ENCODE measurements at places on chromosomes 7 and 10.

DNA sequence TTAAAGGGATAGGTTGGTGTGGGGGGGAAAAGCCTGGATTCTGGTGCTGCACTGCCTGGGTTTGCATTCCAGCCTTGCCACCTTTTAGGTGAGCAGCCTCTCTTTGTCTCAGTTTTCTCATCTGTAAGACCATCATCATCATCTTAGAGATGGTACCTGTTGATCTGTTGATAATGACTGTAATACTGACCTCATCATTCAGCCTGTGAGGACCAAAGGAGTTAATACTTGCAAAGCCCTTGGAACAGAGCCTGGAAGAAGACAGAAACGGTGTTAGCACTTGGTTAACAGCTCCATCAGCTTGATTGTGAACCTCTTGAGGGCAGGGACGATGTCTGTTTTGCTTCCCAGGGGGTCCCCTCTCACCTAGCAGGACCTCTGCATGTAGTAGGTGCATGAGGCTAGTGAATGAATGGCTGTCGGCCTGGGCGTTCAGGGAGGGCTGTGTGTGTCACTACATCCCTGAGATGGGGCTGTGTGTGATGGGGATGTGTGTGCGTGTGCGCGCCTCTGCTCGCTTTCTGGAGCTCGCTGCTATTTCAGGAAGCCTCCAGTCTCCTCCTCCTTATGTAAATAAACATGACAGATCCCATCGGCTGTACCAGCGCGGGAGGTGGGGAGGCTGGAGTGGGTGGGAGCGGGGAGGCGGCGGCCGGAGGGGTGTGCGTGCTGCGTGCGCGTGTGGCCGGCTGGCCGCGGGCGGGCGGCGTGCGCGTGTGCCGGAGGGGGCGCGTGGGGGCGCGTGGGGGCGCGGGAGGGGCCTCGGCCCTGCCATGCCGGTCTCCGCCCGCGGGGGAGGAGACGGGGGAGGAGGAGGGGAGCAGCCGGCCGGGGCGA is 61.2 kb downstream of the NEURL1 start:
- DNase-seq: peak; percentile 28

GRCh38 chr7:101861218-101861775 is 43.9 kb downstream of the CUX1 start:
- DNase-seq: no peak

DNA sequence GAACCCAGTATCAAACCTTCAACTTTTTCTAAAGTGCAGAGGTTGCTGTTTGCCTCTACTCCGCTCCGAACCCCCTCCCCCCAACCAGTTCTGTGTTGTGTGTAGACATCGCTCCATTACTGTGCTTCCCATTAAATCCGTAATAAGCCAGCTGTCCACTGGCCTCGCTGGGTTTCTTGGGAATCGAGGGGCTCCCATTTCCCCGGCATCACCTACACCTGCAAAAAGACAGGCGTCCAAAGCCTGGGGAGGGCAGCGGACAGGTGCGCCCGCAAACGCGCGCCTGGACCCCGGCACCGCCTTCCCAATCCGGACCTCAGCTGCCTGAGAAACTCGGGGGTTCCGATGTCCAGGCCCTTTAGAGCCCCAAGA is 631 bp downstream of the RTKN2 start:
- DNase-seq: no peak

DNA sequence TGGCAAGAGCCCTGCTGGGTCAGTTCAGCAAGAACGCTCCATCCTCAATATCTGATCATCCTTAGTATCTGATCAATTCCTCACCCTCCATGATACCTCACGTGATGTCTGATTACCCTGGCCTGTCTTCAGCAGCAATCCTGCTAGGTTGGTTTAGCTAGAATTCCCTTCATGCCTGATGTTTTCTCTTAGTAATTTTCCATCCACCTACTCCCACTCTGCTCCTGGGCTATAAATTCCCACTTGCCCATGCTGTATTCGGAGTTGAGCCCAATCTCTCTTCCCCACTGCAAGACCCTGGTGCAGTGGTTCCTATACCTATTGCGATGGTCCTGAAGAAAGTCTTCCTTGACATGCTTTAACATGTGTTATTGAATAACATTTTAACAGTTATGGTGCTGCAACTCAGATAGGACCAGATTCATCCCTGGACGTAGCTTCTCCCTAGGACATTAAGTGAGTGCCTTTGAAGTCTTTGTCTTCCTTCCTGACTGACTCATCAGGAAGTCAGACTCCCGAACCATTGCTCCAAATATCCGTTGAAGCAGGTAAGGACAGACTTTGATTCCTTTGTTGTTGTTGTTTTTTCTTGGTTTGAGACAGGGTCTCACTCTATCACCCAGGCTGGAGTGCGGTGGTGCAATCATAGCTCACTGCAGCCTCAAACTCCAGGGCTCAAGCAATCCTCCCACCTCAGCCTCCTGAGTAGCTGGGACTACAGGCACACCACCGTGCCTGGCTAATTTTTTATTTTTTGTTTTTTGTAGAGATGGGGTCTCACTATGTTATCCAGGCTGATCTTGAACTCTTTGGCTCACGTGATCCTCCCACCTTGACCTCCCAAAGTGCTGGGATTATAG is 29.4 kb upstream of the CLDN3 start:
- DNase-seq: no peak

DNA sequence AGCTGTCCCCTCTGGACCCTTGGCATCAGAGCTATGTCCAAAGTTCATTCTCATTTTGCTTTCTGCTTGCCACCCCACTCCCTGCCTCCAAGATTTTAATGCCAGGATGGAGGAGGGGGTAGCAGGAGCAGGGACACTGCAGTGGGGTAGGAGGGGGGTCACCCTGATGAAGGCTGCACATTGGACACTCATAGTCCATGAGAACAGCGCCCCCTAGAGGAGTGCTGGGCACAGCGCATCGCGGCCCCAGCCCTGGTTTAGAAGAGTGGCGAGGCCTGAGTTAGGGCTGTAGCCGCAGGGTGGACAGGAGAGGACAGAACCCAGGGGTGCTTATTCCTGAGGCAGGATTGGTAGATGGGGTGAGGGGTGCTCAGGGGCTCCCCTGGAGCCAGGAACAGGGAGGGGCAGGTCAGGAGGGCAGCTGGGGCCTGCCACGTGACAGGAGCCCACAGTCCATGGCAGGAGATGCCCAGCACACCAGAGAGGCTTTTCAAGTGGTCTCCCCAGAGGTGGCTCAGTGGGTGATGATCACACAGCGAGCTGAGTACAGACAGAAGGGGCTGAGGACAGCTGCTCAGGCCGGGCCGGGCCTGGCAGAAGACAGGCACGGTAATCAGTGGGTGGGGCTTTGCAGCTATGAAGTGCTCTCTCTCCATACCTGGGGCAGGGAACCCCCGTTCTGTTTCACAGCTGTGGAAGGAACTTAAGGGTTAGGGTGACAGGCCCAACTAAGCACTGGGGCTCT is 71.4 kb downstream of the NEURL1 start:
- no peak for DNase-seq

- peak; percentile 66 for DNase-seq
These were observed 32.6 kb downstream of the PDZD8 start for GRCh38 chr10:117342641-117343040.

DNA sequence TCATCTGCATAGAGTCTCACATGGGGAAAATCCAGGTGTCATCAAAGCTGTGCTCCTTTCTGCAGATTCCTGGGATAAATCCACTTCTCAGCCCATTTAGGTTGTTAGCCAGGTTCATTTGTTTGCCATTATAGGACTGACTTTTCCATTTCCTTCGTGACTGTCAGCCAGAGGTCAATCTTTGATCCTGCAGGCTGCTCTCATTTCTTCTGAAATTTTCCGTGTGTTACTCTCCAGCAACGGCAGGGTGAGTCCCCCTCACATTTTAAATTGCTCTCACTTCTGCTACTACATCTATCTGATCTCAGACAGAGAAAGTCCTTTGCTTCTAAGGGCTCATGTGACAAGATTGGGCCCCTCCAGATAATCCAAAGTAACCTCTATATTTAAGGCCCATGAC is 150.7 kb upstream of the BET1 start:
- no peak for DNase-seq

Data from astrocyte of the spinal cord (primary cell).